WERI-Rb-1 (cell line): ENCODE measurements at places on chromosomes 7 and 10.

GRCh38 chr7:148201992-148202391 is 388.6 kb upstream of the C7orf33 start:
- no peak for DNase-seq

GRCh38 chr10:75612904-75613684 is 181.7 kb downstream of the LRMDA start:
- no peak for DNase-seq

DNA sequence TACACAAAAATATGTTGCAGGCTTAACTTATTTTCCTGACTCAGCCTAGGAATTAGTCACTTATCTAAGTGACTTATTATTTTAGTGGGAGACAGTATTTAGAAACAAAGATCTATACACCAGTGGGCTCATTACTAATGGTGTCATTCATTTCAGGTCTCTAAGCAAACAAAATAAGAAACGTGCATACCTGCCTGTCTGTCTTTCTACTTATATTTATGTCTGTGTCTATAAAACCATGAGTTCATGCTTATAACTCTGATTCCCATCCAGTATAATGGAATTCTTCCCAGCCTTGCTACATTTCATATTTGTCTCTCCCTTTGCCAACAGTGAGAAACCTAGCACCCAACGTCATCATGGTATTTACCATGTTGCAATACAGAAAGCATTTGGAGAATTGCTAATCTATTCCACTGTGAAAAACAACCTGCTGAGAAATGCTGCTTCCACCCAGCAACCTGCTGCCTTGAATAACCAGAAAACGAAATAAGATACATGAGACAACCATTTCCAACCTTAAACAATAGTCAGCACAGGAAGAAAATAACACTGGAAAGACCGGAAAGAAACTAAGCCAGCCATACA is 501.0 kb downstream of the GLRX3 start:
- no peak for DNase-seq

GRCh38 chr10:27241010-27241651 is 534 bp upstream of the ACBD5 start:
- DNase-seq, result no peak

DNA sequence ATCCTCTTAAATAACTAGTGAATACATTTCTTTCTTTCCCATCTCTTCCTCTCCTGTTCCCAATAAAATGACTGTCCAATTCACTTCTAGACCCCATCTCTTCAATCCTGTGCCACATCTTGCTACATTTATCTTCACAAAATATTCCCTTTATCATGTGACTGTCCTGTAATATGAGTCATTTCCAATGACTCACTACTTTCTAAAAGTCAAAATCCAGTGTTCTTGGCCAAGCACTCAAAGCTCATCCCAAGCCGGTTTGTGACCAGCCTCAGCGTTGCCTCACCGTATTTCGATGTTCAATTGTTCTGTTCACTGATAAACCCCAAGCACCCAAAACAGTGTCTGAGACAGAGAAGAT is 104.7 kb downstream of the PARD3 start:
- DNase-seq, result no peak

DNA sequence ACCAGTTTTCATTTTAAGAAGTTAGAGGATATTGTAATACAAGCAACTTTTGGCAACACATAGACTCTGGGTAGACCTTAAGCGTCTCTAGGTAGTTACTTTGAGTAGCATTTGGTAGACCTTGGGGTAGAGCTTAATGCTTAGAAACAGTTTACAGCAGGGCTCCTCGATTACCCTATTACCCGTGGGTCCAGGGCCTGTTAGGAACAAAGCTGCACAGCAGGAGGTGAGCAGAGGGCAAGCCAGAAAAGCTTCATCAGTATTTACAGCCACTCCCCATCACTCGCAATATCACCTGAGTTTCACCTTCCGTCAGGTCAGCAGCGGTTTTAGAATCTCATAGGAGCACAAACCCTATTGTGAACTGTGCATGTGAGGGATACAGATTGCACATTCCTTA is 173.5 kb downstream of the TSPAN12 start:
- no peak for DNase-seq

DNA sequence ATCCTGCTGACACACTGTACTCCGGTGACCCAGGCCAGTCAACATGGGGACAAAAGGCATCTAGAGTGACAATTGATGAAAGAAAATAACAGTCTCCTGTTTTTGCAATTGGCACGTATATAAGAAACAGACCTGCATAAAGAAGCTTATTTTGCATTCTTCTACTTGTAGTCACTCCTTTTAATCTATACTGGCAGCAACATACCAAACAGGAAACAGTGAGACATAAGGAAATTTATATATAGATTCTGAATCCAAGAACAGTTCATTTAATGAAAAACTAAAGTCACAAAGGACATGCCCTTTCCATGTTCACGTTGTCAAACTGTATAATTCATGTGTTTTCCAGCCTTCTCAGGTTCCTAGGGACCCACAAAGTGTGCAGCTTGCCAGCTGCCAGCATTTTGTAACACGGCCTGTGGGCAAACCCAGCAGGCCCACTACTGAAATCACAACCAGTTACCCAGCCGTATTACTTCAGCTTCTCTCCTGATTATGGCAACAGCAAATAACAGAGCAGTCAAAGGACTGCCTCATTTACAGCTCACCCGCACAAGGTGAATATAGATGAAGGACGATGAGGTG is 72.3 kb downstream of the AMPH start:
- no peak for DNase-seq

DNA sequence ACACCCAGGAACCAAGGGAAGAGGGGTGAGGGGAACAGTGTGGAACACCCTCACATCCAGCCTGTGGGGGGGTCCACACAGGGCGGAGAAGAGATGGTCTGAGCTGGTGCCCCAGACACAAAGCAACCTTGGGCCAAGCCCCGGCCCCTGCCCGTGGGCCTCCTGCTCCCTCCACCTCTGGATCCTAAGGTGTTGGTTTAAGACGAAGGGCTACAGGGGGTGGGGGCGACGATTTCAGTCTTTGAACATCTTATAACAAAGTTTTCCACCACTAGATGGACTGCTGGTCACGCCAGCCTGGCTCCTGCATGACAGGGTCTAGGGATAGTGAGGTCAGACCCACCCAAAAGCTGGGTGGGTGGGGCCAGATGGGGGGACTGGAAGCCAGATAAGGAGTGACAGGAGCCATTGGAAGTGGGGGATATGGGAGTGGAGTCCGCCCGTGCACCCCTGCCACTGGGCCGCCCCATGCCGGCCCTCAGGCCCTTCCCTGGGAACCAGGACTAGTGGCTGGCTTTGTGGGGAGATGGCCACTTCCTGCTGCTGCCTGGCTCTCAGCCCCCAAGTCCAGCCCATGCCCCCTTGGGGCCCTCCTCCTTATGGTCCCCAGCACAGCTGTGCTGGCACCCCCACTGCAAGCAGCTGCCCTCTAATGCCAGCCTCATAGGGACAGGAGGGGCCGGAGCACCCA is 98.4 kb downstream of the RGS10 start:
- DNase-seq, result no peak
